Renal cortical epithelial cell (primary cell): ENCODE measurements at places on chromosomes 16 and 17. TPM values are rescaled to one million over a fixed set of nuclear protein-coding genes. Genes with fewer than 3 reads are reported as not detected.

The CHST6 gene
- 1.1 and 1.4 TPM in 2 replicates for total RNA-seq

The ADGRG1 gene
- total RNA-seq, result 38.9 and 305 TPM in 2 replicates

The MYH1 gene
- total RNA-seq, result not detected in 2 replicates

The SYCE1L gene
- total RNA-seq, result 1.4 and 3.5 TPM in 2 replicates

The CDT1 gene
- total RNA-seq, result 1.1 and 7.6 TPM in 2 replicates
